ENCODE measurements at places on chromosomes 7 and 10. TPM values are rescaled to one million over a fixed set of nuclear protein-coding genes. Genes with fewer than 3 reads are reported as not detected.

GRCh38 chr10:132745971-132746370 is 40.0 kb downstream of the NKX6-2 start:
- no peak for DNase-seq

DNA sequence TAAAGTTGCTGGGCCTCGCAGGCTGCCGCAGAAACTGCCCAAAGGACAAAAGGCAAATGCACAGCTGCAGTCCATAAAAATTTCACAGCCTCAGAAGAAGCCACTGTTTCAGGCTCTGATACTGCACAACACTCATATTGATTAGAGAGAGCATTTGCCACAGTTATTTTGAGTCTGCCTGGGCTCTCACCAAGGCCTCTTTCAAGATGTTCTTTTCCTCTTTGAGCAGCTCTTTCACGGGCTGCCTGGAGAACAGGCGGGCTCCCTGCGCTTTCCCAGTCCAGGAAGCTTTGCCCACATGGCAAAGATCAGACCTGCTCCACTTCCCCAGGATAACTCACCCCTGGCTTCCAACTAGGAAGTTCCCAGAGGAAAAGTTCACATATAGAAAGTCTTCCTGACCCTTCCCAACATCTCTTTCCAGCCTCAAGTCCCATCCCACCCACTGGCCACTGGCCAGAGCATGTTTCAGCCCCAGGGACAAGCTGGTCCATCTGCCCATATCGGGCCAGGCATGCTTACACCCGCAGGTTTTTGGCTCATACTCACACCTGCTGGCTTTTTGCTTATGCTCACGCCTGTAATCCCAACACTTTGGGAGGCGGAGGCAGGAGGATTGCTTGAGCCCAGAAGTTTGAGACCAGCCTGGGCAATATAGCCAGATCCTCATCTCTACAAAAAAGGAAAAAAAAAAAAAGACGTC is 3.3 kb downstream of the SLIT1 start:
- no peak for DNase-seq

CHAT gene
- total RNA-seq: 2.9 TPM

SLC18A2 gene
- total RNA-seq: 5.8 TPM

Measured in spinal cord (tissue), 10 donors.